ENCODE measurements at places on chromosomes 16 and 17. TPM values are rescaled to one million over a fixed set of nuclear protein-coding genes. Genes with fewer than 3 reads are reported as not detected.

GRCh38 chr17:27038676-27039075, 255.2 kb upstream of the WSB1 start:
- H3K4me1 ChIP-seq: no peaks in the 10 kb centered on the region
- H3K27me3 ChIP-seq: no peaks in the 10 kb centered on the region
- no peak overlapping the region for H3K4me3 ChIP-seq
- no peak for DNase-seq

- H3K27me3 ChIP-seq: no peaks in the 10 kb centered on the region
- no peak overlapping the region for H3K27ac ChIP-seq
- no peaks in the 10 kb centered on the region for H3K36me3 ChIP-seq
- DNase-seq: no peak
Measured at GRCh38 chr17:31663576-31663975, 195.5 kb downstream of the COPRS start.

DNA sequence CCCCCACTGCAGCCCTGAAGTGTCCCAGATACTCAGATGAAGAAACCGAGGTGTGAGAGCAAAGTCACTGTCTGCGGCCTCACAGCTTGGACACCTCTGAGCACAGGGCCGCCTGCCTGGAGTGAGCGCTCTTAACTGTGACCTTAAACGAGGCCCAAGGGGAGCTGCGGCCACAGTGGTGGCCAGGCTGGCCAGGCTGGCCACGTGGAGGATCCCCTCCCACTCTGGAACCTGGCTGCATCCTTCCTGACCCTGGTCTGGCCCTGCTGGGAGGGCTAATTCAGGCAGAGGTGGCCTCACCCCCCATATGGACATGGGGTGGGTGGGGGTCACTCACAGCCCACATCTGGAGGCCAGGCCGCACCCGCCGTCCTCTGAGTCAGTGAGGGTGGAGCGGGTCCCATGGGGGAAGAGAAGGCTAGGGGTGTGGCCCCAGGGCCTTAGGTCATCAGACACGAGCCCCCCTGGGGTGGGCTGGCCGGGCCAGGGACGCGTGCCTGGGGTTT, 6.6 kb downstream of the VASN start:
- no peak overlapping the region for H3K27ac ChIP-seq
- peaks cover 19% of the 10 kb centered on the region for H3K4me1 ChIP-seq
- peaks cover 3% of the 10 kb centered on the region for H3K36me3 ChIP-seq
- H3K4me3 ChIP-seq: no peak overlapping the region
- no peaks in the 10 kb centered on the region for H3K27me3 ChIP-seq

GRCh38 chr17:67477687-67478086, 100.6 kb downstream of the PITPNC1 start:
- H3K36me3 ChIP-seq: no peaks in the 10 kb centered on the region
- no peak for DNase-seq
- peaks cover 61% of the 10 kb centered on the region for H3K4me1 ChIP-seq
- peak overlapping the region; percentile 55 for H3K27ac ChIP-seq

DNA sequence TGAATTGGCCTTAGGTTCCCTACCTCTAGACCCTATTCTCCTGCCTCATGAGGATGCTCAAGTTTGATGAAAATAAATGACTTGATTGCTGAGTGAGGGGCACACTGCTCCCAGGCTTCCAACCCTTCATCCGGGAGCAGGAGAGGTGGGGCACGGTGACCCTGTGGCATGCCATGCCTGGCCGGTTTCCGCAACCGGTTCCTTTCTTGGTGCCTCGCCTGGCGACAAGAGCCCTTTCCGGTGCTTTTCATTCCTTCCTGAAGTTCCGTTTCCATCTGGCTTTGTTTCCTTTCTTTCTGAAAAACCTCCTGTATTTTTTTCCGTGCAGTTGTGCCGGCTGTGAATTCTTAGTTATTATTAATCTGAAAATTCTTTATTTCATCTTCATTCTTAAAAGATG, 27.7 kb downstream of the CRAMP1 start:
- no peak overlapping the region for H3K4me3 ChIP-seq
- peaks cover 69% of the 10 kb centered on the region for H3K36me3 ChIP-seq
- no peaks in the 10 kb centered on the region for H3K4me1 ChIP-seq
- no peak overlapping the region for H3K27ac ChIP-seq
- H3K27me3 ChIP-seq: no peaks in the 10 kb centered on the region

DNA sequence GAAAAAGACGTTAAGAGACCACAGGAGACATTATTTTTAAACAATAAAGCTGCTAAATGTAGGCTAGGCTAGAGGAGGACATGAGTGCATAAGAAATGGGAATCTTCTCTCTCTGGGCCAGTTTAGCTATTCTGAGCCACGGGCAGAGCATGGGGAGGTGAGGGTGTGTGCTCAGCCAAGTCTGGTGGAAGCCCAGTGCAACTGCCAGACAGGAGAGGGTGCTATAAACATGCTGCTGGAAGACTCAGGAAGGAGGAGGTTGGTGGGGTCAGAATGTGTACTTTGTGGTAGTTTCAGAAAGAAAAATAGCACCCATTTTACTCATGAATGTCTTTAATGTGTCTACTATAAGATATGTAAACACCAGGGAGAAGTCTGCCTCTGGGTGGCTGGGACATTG, 5.9 kb upstream of the SDK2 start:
- no peak overlapping the region for H3K27ac ChIP-seq
- no peak overlapping the region for H3K4me3 ChIP-seq
- H3K4me1 ChIP-seq: no peaks in the 10 kb centered on the region
- no peak for DNase-seq
- no peaks in the 10 kb centered on the region for H3K36me3 ChIP-seq

- DNase-seq: no peak
- H3K27me3 ChIP-seq: no peaks in the 10 kb centered on the region
- H3K36me3 ChIP-seq: peaks cover 35% of the 10 kb centered on the region
Measured at GRCh38 chr16:22257440-22257839, 39.8 kb upstream of the POLR3E start.

DNA sequence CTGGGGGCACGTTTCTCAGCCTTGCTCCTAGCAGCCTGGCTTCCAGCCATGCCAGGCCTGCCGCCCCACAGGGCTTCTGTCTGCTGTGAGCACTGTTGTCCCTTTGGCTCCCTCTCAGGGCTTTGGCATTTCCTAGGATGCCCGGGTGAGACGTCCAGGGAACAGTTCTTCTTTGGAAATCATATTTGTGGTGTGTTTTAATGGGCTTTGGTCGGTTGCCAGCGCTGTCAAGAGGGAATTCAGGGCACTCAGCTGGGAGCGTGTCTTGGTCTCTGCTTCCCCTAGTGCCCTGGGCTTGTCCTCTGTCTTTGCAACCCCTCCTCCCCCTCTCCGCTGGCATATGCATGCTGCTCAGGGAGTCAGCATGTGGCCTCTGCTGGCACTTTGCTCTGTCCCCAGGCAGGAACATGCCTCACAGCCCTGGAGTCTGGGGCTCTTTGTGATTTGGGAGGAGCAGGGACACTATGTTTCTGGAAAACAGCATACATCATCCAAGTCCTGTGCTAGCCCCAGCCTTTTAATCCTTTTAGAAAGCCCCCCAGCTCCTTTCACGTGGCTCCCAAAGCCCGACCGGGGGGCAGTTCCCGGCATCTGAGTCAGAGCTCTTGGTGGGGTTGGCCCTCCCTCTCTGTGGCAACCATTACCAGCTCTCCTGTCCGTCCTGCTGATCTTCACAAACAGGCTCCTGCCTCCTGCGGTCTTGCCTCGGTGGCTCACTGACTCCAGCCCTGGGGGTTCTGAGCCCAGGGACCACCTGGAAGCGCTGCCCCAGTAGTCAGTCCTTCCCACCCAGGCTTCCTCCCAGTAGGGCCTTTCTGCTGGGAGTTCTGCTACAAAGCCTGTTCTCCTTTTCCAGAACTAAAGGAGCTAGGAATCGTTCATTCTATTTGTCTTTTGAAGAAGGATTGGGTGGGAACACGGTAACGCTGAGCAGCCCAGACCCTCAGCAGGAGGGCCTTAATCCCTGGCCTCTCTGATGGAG, 26.7 kb downstream of the SAP30BP start:
- H3K27me3 ChIP-seq: no peaks in the 10 kb centered on the region
- no peak overlapping the region for H3K27ac ChIP-seq
- DNase-seq: no peak
- peaks cover 9% of the 10 kb centered on the region for H3K4me1 ChIP-seq
- H3K36me3 ChIP-seq: peaks cover 55% of the 10 kb centered on the region

DNA sequence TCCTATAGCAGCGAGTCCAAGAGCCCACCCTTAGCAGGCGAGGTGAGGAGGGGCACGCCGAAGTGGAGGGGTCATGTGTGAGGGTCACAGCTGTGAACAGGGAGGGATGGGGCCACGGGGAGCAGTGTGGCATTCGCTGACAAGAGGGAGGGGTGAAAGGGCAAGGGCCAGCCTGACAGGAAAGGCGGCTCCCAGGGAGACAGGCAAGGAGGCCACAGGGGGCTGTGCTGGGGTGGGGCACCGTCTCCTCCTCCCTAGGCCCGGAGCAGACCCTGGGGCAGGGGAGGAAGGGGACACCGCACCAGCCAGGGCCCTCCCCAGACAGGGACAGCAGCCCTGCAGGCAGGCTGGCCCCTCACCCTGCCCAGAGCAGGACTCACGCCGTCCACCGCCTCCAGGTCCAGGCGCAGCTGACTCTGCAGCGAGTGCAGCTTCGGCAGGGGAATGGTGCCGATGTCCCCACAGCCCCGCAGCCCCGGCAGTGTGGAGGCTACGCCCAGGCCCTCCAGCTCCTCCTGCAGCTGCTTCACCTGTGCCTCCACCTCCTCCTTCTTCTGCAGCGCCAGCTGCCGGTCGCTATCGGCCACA, 15.1 kb downstream of the GNPTG start:
- H3K27me3 ChIP-seq: no peaks in the 10 kb centered on the region
- H3K4me3 ChIP-seq: no peak overlapping the region
- H3K27ac ChIP-seq: no peak overlapping the region

DNA sequence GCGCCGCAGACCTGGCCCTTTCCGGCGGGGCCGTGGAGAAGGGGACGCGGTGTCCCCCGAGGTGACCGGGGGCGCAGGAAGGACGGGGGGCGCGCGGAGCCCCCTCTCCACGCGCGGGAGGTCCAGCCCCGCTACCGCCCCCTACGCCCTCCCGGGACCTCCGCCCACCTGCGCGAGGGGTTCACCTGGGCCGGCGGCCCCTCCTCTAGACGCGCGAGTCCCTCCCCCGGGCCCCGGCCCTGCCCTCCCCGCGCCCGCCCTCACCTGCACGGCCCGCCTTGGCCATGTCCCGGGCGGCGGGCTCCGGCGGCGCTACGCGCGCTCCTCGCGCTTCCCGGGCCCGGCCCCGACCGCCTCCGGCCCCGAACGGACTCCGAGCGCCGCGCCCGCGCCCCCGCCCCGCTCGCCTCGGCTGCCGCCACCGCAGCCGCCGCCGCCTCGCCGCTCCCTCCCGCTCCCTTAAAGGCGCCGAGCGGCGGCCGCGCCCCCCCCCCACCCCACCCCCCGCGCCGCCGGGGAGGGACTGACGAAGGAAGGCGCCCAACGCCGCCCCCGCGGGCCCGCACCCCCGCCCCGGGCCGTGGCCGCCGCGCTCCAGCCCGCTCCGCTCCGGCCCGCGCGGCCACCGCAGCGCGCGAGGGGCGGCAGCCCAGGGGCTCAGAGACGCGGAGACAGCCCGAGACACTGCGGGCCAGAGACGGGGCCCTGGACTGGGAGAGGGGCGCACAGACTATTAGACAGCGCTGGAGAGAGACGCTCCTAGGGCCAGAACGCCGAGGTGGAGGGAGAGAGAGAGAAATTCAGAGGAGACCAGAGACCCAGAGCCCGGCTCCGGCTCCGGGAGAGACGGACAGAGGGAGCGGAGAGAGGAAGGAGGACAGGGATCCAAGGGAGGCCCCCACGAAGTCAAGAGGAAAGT, at the start of gene PITPNM3:
PITPNM3 (minus strand) TSS at position 435 of the 919 bp plus-strand sequence; CDS start at position 286, 149 bp downstream.
- peaks cover 19% of the 10 kb centered on the region for H3K27me3 ChIP-seq
- no peak within 1 kb of the TSS for H3K4me3 ChIP-seq
- H3K27ac ChIP-seq: no peak within 1 kb of the TSS
- H3K36me3 ChIP-seq: no peaks in the 10 kb centered on the region
- H3K4me1 ChIP-seq: peaks cover 11% of the 10 kb centered on the region

- no peaks in the 10 kb centered on the region for H3K36me3 ChIP-seq
- no peak overlapping the region for H3K27ac ChIP-seq
- DNase-seq: no peak
- H3K27me3 ChIP-seq: no peaks in the 10 kb centered on the region
- H3K4me3 ChIP-seq: no peak overlapping the region
Measured at GRCh38 chr17:54985476-54985875, 16.9 kb downstream of the STXBP4 start.

GRCh38 chr16:22346483-22346882, 27.9 kb downstream of the CDR2 start:
- no peak for DNase-seq
- H3K4me1 ChIP-seq: peaks cover 14% of the 10 kb centered on the region
- no peak overlapping the region for H3K27ac ChIP-seq
- peaks cover 47% of the 10 kb centered on the region for H3K36me3 ChIP-seq
- no peaks in the 10 kb centered on the region for H3K27me3 ChIP-seq

- H3K4me3 ChIP-seq: no peak overlapping the region
- no peak for DNase-seq
- no peaks in the 10 kb centered on the region for H3K4me1 ChIP-seq
- no peaks in the 10 kb centered on the region for H3K27me3 ChIP-seq
- no peaks in the 10 kb centered on the region for H3K36me3 ChIP-seq
Measured at GRCh38 chr17:61379457-61380216, 20.0 kb upstream of the TBX2 start.

DNA sequence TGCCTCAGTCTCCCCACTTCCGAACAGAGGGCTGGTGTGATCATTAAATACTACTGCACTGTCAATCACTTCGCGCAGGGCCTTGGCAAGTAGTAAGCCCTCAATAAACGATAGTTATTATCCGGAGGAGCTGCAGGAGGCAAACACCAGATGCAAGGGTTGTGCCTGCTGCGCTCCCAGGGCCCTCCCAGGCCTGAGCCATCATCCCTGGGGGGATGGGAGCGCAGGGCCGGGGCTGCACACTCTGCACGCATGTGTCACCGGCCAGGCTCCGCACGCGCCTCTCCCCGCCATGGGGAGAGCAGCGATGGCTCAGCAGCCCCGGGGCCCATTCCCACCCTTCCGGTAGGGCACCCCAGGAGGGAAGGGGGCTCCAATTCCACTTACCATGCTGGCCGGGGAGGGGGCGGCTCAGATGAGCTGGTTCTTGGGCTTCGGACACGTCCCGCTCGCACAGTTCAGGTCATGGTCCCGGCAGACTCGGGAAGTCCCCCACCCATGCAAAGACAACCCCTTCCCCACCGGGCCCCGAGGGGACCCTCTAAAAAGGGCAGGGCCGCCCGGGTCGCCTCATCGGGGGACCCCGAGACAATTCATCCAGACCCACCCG, 681 bp downstream of the XPO6 start:
- peak overlapping the region; percentile 71 for H3K27ac ChIP-seq
- peaks cover 7% of the 10 kb centered on the region for H3K36me3 ChIP-seq
- DNase-seq: peak; percentile 76
- H3K4me3 ChIP-seq: peak overlapping the region; percentile 92
- peaks cover 49% of the 10 kb centered on the region for H3K4me1 ChIP-seq
- H3K27me3 ChIP-seq: no peaks in the 10 kb centered on the region

Gene CA4
- polyA plus RNA-seq: not detected

Gene PRSS33
- not detected for polyA plus RNA-seq

Gene ABCC11
- 0.07 TPM for polyA plus RNA-seq

Gene ZMYND15
- not detected for polyA plus RNA-seq

Gene EVPL
- polyA plus RNA-seq: not detected

Gene CSH2
- not detected for polyA plus RNA-seq

Gene DNAH17
- polyA plus RNA-seq: 1.0 TPM

Gene ABCC12
- polyA plus RNA-seq: not detected

Gene HOXB9
- not detected for polyA plus RNA-seq

Measured in CD4-positive, alpha-beta memory T cell (primary cell).